ENCODE measurements at places on chromosomes 13 and 19.

DNA sequence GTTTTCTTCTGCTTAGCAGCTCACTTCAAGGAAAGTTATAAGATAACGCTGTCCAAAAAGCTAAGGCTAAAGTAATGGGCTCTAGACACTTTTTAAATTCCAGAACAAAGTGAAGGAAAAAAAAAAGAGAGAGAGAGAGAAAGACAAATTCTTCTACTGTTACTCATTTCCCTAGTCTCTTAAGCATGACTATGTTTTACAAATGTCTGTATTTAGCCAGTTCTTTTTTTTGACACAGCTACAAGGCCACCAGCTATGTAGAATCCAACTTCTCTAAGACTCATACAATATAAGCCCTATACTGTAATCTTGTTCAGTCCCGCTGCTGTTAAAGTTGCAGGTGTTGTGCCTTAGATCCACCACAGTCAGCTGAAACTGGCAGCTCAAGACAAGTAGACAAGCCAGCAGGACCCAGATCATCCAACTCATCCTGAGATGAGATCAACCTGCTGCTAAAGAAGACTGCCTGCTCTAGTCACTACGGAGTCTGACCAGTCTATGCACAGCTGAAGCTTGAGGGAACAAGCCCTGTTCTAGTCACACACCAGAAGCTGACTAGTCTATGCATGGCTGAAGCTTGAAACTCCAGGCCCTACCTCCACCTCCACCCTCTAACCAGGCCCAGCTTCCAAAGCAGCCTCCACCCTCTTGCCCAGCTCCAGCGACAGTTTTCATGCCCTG, 10.3 kb upstream of the ZNF83 start:
- no peak for DNase-seq

DNA sequence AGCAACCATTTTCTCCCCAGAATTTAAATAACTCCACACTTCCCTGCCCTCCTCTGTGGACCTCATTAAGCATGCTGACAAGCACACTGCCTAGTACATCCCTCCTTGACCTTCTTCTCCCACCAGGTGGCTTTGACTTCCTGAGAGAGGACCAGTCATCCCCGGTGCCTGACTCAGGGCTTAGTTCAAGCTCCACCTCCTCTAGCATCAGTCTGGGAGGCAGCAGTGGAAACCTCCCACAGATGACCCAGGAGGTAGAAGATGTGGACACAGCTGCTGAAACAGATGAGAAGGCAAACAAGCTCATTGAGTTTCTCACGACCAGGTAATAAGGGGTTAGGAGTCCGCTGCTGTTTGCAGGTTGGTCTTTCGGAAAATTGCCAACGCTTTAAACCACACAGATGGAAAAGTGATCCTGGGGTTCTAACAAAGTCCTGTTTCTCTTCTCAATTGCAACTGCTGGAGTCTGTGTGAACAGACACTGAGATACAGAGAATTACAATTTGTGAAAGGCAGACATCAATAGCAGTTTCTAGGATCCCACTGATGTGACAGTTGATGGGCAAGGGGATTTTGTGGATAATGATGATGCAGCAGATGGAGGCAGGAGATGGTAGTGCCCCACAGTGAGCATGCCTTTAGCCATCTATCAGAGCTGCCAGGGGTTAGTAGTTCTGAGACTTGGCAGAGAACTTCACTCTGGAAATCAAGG, 86.7 kb downstream of the ZAR1L start:
- no peak for DNase-seq

DNA sequence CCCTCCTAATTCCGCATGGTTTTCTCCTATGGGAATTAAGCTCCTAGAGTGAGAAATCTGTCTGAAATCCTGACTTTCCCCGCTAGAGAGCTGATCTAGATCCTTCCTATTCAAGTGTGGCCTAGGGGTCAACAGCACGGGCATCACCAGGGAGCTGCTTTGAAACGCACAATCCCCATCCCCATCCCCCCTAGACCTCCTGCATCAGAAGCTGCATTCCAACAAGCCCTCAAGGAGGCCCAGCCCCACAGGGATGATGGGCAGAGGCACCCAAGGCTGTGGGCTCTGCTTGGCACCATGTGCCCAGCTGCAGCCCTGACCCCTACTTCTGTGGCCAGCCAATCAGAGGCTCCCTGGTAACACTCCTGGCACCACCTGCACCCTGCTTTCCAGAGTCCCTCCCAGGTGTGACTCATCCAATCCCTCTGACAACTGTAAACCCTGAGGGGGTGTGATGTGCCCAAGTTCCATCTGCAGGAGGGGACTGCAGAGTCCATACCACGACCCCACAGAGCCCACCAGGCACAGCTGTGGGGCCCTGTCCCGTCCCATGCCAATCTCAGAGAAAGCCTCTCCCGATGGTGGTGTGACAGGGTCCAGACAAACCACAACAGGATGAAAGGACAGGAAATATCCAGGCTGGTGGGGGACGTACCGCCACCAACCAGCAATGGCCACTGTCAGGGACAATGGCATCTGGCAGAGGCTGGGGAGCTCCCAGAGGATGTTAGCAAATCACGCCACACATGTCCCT, 19.8 kb upstream of the SLC35E1 start:
- DNase-seq = no peak

DNA sequence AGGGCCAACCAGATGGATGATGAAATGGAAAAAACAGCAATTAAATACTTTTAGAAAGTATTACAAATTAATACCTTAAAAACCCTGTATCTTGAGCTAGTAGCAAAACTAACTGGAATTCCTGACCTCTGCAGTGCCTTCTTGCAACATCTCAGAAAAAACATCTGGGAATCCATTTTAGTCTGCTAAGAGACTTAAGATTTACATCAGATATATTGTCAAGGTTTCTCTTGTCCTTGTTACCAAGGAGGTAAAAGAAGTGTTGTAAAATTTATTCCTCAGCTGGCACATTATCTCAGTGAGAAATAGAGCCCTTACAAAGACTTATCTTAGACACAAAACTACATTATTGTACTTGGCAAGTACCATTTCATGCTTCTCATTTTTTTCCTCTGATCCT, 18.5 kb downstream of the KCNRG start:
- no peak for DNase-seq

GRCh38 chr19:23804676-23805075, 46.0 kb upstream of the ZNF681 start:
- no peak for DNase-seq

DNA sequence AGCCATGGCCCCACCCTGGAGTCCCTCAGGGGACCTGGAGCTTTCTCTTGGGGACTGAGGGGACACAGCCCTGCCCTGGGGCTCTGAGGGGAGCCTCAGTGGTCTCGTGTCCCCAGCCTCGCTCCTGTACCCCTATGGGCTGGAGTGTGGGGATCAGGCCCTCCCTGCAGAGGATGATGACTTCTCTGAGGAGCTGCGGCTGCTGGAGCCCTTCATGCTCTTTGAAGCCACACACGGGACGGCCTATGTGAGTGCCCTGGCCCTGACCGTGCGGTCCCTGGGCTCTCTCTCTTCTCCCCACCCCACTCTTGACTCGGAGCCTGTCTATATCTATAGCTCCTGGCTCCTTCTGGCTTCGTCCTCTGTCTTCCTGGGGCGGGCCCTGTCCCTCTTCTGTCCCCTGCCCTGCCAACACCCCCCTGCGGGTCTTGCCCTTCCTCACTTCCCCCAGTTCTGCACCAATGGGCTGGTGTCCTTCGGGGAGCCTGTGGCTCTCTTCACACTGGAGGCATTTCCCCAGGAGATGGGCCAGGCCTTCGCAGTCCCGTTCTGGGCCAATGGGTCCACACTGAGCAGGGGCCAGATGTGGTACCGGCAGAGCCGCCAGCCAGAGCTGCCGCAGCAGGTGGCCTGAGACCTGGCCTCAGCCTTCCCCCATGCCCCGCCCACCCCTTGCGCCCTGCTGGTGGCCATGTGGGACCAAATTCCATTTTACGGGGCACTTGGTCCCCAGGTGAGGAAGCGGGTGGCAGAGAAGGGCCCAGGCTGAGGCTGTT, 33.1 kb downstream of the HPN start:
- DNase-seq = no peak

GRCh38 chr13:50089633-50090032, 74.4 kb downstream of the KCNRG start:
- no peak for DNase-seq

- no peak for DNase-seq
These were observed 38.3 kb upstream of the KCTD4 start for GRCh38 chr13:45238945-45239795.

DNA sequence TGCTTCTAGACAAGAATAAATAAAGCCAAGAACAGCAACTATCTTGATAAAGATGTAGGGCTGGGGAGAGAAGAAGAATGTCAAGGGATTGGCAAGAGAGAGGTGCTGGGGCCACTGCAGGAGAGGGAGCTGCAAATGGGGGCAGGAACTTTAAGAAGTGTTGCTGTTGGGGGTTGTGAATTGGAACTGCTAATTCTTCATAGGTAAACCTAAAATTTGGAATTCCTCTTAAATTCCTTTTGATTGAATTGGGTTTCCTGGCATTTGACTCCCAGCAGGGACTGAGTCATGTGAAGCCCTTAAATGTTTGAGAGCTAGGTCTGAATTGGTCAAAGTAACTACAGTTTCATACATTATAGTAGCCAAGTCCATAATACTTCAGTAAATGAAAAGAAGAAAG, 305.6 kb upstream of the TMTC4 start:
- DNase-seq = no peak

- DNase-seq = no peak
These were observed 126.0 kb downstream of the ATP11A start for GRCh38 chr13:112815871-112816270.

DNA sequence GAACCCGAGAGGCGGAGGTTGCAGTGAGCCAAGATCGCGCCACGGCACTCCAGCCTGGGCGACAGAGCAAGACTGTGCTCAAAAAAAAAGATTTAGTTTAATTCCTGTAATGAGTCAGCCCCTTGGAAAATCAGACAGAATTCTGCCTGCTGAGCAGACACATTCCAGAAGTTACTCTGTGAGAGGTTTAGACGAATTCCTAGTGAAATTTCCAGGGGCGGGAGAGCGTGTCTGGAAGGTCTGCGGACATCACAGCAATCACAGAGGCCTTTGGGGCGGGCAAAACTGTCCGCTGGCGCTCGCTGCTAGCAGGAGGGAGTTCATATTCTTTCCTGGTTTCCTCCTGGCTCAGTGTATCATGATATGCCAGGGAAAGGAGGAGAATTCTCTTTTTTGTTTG, 17.5 kb downstream of the MISP start:
- DNase-seq = no peak

- peak; percentile 60 for DNase-seq
These were observed 7.7 kb downstream of the N4BP2L2 start for GRCh38 chr13:32530841-32531253.

- DNase-seq = no peak
These were observed 1519.9 kb upstream of the MIR17HG start for GRCh38 chr13:89827552-89827951.

DNA sequence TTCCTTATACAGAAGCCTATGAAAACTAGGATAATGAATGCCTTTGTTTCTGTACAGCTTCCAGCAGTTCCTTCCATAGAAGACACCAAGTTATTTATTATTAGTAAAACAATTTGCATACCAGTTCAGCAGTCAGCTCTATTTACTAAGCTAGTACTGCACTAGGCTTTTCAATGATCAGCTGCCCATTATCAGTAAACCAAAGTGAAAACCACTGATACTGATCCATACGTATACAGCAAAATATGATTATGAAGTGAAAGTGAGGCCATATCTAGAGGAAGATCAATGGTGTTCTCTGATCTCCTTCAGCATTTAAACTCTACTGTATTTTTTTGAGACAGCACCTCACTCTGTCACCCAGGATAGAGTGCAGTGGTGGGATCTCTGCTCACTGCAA, 3.2 kb downstream of the TPT1 start:
- DNase-seq = no peak

DNA sequence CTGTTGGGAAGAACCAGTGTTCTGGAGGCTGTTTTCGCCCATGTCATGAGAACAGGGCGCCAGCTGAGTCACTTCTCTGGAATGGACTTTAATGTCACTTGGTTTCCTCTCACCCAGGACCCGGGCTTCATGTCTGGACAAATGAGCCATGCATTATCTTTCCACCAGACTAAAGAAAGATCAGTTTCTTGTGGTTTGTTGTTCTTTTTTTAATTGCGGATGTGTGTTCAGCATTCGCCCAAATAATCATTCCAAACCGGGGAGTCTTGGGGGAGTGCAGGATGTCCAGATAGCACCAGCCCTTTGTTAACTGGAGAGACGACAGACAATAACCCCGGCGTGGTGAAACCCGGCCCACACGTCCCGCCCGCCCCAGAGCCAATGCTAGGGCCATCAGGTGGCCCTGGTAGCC, 102.5 kb downstream of the COL4A2 start:
- no peak for DNase-seq

- DNase-seq = no peak
These were observed 142.3 kb upstream of the SOX21 start for GRCh38 chr13:94854688-94855087.

- no peak for DNase-seq
These were observed 119.4 kb upstream of the NBEA start for GRCh38 chr13:34822650-34823049.

GRCh38 chr13:51479199-51479523, 26.3 kb upstream of the INTS6 start:
- no peak for DNase-seq

GRCh38 chr19:16554776-16555175, 12.5 kb upstream of the CHERP start:
- no peak for DNase-seq

DNA sequence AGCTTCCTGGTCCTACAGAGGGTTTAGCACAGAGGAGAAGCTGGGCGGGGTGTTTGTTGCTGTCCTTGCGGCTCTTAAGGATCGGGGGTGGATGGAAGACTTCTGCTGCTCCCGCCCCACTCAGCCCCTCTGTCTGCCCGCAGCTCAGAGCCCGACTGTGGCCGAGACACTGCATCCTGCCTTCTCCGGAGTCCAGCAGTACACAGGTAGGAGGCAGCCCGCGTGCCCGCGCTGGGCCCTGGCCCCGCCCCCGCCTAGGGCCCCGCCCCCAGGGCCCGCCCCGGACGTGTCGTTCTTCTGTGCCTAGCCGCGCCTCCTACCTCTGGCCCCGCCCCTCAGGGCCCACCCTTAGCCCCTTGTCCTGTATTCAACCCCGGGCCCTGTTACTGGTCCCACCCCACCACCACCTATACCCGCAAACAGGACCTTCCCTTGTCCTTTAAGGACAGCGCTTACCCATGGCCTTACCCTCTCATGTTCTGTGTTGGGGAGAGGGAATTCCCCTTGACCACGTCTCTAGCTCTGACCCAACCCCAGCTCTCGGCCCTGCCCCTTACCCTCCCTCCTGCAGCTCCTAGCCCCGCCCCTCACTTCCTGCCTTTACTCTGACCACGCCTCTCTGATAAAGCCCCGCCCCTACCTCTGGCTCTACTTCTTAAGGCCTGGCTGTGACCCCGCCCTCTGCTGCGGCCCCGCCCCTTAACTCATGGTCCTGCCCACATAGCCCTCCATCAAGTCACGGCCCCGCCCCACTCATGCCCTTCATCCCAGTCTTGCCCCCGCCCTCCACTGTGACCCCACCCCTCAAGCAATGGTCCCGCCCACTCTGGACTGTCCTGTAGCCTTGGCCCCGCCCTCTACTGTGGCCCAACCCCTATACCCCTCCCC, 60.5 kb downstream of the CELF5 start:
- DNase-seq = peak; percentile 83

- no peak for DNase-seq
These were observed 802.5 kb downstream of the EFNB2 start for GRCh38 chr13:105732806-105733529.

- no peak for DNase-seq
These were observed 170.5 kb downstream of the STK24 start for GRCh38 chr13:98406427-98406826.

GRCh38 chr13:112933649-112934048, 35.4 kb upstream of the MCF2L start:
- no peak for DNase-seq
